Right hindlimb (tissue), 1 donor: ENCODE measurements at places on chromosomes 1 and 21.

DNA sequence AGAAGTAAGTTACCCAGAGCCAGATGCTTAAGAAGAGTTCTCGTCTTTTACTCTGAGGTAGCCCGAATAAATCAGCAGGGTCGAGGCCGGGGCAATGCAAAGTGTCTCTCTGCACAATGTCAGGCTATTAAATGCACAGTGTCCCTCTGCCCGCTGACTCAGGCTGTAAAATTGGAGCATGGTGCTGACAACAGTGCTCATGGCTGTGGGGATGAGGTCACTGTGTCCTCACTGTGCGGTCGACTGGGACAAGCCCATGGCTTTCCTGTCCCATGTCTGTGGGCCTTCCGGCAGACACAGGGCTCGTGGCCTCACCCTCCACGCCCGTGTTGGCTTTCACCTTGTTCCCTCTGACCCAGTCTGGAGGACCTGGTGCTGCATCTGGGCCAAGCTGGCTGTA is 14.6 kb upstream of the SLC2A1 start:
- DNase-seq: no peak

- DNase-seq: no peak
These were observed 65.0 kb downstream of the CRB1 start for GRCh38 chr1:197333041-197333440.

DNA sequence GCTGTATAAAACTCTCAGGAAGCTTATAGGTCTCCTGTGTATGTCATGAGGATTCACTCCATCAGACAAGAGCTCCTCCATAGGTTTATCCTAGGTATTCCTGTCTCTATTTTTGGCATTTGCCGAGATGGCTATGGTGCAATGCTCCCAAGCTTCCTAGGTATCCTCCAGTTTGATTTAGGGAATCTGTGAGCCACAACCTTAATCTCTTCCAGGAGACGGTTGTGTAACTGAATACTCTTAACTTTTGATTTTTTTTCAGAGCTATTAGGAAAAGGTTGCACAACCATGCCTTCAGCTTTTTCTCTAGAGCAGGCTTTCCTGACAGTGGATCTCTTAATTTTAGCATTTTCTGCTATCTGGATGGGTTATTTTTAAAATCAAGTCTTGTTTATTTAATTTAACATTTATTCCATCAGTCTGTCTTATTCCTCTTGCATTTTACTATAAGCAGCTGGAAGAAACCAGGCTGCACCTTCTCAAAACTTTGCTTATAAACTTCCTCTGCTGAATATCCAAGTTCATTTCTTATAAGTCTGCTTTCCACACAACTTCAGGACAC is 69.4 kb upstream of the BACE2 start:
- no peak for DNase-seq

- DNase-seq: no peak
These were observed 1.1 kb upstream of the KIF21B start for GRCh38 chr1:201024625-201024998.

DNA sequence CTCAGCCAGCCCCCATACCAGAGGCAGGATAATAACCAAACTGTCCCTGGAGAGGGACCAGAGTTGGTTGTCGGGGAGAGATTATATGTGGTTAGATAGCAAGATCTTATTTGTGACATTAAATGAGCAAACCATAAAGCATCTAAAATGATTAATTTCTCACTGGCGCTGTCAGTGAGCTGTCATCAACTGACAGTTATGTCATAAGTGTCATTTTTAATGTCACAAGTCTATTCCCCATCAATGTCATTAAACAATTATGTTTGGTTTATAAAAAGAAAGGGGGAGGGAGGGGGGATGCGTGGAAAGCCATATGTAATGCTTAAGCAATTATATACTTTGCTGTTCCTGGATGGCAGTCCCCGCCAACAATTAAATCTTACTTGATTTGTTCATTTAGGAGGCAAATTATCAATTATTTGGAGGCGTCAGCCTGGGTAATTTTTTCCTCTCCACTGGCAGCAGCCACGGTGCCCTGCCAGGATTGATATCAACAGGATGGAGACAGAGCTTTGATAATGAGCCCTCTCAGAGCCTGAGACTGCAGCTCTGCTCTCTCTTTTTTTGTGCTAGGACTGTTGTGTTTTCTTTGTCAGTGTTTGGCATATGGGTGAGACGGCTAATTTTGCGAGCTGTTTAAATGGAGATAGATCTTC is 333.6 kb upstream of the CAMK1G start:
- no peak for DNase-seq

GRCh38 chr1:226677027-226678020 is 61.8 kb downstream of the ITPKB start:
- DNase-seq: no peak

DNA sequence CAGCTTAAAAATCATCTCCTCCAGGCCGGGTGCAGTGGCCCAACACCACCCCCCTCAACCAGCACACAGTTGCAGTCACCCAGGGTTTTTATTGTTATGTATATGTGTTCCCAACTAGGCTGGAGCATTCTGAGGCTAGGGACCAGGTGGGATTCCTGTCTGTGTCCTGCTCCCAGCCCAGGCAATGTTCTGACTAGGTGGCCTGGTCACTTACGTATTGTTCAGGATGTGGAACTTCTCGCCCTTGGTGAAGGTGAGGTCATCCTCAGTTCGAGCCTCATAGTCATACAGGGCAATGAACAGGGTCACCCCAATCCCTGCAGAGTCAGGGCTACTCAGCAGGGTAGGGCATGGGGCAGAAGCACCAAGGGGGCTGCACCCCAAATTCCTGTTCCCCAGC is 12.2 kb downstream of the FGR start:
- DNase-seq: no peak

DNA sequence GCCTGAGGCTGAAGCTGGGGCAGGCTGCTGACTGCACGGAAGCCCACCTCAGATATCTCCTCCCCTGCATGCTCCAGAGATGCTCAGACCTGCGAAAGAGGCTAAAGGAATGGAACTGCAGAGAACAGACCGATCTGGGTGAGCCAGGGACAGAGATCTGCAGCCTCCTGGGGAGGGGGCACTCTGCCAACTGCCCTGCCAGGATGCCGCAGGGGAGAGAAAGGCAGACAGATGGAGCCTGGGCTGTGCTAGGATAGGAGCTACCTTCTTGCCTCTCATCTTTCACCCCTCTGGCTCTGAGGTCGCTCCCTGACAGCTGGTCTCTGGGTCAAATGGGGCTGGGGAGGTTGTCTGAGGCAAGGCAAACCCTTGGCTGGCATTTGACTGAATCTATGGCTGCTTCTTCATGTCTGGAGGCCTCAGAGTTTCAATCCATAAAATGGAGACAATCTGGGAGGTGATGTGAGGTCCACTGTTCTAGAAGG is 238.2 kb downstream of the GRIK3 start:
- DNase-seq: no peak

DNA sequence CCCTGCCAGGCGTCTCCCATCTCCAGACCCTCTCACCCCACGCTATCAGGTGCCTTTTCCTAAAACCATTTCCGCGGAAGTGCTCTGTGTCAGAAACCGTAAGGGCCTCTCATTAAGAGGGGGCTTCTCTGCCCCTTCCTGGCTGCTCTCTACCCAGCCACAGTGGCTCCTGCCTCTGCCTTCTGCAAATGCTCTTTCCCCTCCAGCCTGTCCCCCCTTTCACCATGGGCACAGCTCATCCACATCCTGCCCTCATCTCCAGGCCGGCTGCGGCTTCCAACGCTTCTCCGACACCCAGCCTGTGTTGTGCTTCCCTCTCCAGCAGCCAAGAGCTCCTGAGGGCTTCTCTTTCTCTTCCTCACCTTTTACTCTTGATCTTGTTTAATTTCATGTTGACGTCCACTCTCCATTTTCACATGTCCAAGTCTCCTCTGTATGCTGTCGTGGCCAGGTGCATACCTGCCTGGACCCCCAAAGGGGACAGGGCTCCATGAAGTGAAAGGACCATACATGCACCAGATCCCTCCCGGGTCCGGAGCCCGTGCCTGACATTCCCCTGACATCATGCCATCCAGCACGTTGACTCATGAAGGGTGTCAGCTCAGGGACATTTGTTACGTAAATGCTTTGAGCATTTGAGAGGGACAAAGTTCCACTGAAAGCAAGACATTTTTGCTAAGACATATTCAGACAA is 306.5 kb downstream of the AJAP1 start:
- no peak for DNase-seq

- no peak for DNase-seq
These were observed 62.8 kb downstream of the ZFYVE9 start for GRCh38 chr1:52204696-52205095.

- peak; percentile 95 for DNase-seq
These were observed at the start of gene PHACTR4 for GRCh38 chr1:28369371-28370238. Gene PHACTR4 (plus strand): TSS chr1:28369740. CDS start chr1:28407448, 37,708 bp downstream.

DNA sequence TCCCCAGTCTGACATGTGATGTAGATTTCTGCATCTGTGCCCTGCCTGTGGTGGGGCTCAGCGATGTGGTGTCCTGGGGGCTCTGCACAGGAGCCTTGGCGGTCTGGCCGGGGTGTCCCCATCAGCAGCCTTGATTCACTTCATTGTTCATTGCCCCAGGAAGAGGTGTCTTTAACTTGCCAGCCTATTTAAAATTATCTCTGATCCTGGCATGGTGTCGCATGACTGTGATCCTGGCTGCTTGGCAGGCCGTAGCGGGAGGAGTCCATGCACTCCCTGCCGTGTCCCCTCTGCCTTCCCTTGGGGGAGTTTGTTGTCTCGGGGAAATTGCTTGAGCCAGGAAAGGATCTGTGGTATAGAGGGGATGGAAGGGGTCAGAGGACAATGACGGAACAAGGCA is 59.9 kb downstream of the TRIM11 start:
- peak; percentile 6 for DNase-seq

- DNase-seq: no peak
These were observed 14.9 kb upstream of the CTSS start for GRCh38 chr1:150780510-150780909.

- no peak for DNase-seq
These were observed 102.5 kb downstream of the XPR1 start for GRCh38 chr1:180734366-180734765.

DNA sequence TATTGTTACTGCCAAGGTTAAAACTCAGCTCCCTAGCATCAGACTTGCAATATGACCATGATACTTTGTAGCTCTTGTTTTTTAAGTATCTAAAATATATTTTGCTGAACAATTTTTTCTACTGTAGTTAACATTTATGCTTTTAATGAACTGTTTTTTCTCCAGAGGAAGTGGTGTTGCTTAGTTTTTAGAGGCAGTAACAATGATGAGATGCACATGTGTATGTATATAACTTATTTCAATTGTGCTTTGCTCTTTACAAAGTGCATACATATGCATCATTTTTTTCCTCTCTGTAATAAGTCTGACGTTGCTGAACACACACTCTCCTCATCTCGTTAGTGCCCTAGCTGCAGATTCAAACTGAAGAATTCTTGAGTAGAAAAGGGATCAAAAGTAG is 418.8 kb downstream of the ZP4 start:
- DNase-seq: no peak

DNA sequence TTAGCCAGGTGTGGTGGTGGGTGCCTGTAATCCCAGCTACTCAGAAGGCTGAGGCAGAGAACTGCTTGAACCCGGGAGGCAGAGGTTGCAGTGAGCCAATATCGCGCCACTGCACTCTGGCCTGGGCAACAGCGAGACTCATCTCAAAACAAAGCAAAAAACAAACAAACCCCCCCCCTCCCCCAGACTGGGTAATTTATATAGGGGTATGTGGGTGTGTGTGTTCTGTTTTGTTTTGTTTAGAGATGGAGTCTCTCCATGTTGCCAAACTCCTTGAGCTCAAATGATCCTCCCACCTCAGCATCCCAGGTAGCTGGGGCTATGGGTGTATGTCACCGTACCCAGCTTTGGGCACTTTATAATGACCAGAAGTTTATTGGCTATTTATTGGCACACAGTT is 73.6 kb downstream of the SLC27A3 start:
- DNase-seq: no peak

DNA sequence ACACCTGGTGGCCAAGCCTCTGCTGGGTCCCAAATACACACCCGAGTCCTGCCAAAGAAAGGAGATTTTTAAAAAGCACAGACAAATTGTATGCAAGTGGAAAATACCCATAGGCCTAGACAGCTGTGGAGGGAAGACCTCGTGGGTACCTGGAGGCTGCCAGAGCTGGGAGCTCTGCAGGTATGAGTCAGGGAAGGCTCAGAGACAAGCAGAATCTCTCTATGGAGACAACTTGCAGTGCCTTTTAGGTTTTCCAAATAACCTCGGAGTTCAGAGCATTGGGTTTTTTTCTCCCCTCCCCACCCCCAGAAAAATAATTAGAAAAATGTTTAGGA is 127.7 kb downstream of the EDEM3 start:
- peak; percentile 35 for DNase-seq

DNA sequence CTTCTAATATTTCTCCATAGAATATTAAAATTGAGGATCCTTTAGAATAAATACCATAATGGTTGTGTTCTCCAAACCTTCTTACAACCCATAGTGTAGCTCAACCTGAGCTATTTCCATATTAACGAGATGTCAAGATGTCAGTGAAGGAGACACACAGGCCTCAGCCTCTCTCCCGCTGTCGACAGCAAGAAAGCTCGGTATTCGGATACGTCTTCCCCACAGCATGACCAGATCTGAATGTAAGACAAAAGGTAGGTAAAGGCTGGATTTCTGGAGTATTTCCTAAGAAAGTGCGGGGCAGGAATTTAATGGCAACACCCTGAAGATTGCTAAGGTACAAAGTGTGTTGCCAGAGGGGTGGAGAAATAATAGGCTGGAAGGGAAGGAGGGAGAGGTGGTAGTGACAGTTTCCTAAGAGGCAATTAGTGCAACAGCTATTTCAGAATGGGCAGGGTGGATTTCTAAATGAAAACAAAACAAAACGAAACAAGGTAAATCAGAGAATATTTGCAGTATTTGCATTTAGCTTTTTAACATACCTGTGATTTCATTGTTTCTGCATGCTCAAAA is 1.7 kb downstream of the ADSS2 start:
- no peak for DNase-seq

GRCh38 chr1:218521414-218522169 is 176.5 kb downstream of the TGFB2 start:
- no peak for DNase-seq

DNA sequence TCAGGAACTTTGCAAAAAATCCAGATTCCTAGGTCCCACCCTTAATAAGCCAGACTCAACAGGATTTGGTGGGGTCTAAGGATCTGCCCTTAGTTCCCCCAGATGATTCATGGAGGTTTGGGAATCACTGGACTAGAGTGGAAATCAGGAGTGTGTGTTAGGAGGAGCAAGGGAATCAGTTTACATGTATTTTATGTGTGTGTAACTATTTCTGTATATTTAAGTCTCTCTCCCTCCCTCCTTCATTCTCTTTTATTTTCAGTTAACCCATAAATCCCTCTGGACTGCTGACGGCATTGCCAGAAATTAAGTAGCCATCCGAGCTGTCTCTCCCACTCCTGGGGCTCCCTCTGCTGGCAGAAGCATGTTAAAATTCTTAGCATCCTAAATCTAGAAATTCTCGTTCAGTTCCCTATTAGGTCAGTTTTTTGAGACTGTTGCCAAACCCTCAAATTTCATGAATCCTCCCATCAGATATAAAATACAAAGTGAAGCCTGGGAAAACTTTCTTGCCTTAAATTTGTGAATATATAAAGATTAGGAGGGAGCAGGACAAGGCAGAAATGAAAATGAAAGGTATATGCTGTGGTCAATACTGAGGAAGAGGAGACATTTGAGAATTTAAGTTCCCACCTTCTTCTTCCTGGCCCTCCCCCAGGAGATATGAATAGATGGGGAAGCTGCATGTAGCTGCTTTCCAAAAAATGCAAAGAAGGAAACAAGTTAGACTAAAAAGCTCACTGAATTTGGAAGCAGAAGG is 11.7 kb upstream of the HSD11B1 start:
- peak; percentile 83 for DNase-seq

- DNase-seq: no peak
These were observed 109.3 kb downstream of the PRKAB2 start for GRCh38 chr1:147062956-147063355.

GRCh38 chr1:46019348-46019747 is 113.1 kb downstream of the PIK3R3 start:
- no peak for DNase-seq
